Renal pelvis (tissue), 12 donors: ENCODE measurements at places on chromosomes 4 and X.

- no peak for DNase-seq
Observed at GRCh38 chr4:176307666-176307930, 12.2 kb upstream of the SPCS3 start.

DNA sequence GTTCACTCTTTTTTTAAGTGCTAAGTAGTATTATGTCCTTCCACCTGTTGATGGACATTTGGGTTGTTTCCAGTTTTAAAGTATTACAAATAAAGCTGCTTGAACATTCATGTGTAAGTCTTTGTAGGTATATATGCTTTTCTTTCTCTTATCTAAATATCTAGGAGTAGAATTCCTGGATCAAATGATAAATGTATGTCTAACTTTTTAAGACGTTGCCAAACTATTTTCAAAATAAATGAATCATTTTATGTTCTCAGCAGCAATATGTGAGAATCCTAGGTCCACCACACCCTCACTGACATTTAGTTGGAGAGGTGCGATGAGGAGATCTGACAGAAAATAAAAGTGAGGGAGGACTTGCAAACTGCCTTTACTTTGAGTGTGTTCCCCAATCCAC is 291.7 kb upstream of the UGT8 start:
- no peak for DNase-seq

DNA sequence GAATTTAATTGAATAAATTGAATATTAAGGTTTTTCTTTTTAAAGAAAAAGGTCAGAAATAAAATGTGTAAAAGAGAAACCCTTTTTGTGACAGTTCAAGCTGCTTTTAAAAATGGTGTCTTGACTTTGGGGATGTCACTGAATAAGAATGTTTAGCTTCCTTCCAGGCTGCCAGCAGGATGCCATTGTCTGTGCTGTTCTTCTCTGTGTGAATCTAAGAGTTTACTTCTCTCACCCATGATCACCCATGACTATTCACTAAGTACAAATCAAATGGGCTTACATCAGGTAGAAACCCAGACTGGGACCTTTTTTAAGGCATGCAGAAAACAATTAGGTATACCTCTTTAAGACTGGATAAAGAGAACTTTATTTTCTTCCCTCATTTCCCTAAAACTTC is 115.3 kb downstream of the DACH2 start:
- DNase-seq: no peak

DNA sequence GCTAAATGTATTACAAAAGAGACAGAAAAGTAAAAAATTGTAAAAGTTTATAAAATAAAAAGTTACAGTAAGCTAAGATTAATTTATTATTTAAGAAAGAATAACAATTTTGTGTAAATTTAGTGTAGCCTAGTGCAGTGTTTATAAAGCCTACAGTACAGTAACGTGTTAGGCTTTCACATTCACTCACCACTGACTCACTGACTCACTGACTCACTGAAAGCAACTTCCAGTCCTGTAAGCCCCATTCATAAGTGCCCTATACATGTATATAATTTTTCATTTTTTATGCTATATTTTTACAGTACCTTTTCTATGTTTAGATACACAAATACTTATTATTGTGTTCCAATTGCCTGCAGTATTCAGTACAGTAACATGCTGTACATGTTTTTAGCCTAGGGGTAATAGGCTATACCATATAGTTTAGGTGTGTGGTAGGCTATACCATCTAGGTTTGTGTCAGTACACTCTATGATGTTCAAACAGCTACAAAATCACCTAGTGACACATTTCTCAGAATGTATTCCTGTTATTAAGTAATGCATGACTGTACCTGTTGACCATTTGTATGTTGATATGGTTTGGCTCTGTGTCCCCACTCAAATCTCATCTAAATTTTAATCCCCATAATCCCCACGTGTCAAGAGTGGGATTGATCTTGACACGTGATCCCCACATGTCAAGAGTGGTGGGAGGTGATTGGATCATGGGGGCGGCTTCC is 57.9 kb downstream of the CFAP299 start:
- no peak for DNase-seq

- no peak for DNase-seq
Observed at GRCh38 chr4:76747563-76747962, 150.4 kb downstream of the SOWAHB start.

DNA sequence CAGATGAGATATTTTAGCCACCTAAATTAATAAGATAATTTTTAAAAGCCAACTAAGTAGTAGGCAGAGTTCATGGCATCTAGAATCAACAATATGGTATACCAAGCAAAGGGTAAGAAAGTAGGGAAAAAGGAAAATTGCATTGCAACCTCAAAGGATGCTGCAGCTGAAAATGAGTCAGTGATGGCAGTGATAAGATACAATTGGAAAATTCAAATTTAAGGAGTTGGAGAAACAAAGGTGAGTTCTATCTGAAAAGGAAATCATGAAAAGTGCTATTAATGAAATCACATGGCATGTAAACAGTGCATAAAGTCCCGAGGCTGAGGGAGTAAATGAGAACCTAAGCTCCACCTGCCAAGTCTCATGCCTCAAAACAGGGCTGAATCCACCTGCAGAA is 33.9 kb downstream of the SHROOM4 start:
- DNase-seq: no peak

GRCh38 chr4:27791640-27792039 is 931.0 kb downstream of the STIM2 start:
- DNase-seq: no peak

- no peak for DNase-seq
Observed at GRCh38 chr4:123579961-123580360, 183.4 kb downstream of the SPRY1 start.

GRCh38 chrX:31854716-31855115 is 782.9 kb upstream of the FTHL17 start:
- DNase-seq: no peak

- peak; percentile 63 for DNase-seq
Observed at GRCh38 chr4:74884266-74884665, 48.6 kb upstream of the PARM1 start.

DNA sequence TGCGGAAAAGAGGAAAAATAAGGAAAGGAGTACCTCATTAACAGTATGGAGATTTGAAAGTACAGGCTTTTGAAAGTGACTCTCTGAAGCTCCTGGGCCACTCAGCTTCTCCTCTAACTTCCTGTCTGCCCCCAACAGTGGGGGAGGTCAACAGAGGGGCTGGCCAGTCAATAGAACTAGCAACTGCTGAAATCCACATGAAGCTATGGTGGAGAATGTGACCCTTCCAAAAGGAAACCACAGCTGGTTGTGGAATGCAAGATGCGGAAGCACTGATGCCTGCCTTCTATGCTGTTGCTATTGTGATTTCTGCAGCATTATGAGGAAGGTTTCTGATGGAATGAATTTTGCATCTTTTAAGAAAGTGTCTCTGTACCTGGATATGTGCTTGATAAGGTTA is 2.4 kb downstream of the CORIN start:
- DNase-seq: no peak

GRCh38 chr4:123877551-123877950 is 481.0 kb downstream of the SPRY1 start:
- DNase-seq: no peak

- DNase-seq: no peak
Observed at GRCh38 chrX:19991350-19991718, 473 bp upstream of the BCLAF3 start.

DNA sequence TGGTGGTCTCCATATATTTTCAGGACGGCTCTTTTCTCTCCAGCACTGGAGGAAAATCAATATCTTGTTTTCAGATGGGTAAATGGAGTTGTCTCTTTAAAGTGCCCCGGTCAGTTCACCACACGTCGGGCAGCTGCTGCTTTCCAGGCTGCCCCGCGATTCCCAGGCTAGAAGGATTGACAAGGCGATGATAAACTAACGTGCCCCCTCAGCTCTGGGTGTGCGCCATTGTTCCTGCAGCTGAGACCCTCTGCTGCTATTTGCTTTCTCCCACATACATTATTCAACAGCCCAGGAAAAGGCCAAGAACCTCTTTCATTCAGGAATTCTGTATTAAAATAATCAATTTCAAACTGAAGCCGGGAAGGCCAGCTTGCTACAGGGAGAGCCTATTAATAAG is 254.5 kb downstream of the SOX3 start:
- no peak for DNase-seq

GRCh38 chr4:122703868-122704267 is 28.6 kb upstream of the BBS12 start:
- no peak for DNase-seq

GRCh38 chrX:17878028-17878670 is 17.1 kb upstream of the RAI2 start:
- DNase-seq: no peak

GRCh38 chrX:97234471-97235081 is 350.9 kb downstream of the RPA4 start:
- DNase-seq: no peak

DNA sequence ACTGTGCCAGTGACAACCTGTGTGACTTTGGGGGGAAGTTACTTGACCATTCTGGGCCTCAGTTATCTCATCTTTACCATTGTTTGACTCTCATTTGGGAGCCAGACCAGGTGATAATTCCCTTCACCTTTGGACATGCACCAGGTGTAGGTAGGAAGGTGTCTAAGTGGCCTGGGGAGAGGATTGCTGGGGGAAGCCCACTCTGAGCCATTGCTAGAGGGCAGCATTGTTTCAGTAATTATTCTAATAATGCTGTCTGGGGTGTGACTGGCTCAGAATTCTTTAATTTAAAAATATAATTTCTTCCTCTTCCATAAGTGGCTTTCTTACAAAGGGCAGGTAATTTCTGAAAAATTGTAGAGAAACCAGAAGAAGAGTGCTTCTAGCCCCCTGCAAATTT is 104.3 kb downstream of the RTL9 start:
- DNase-seq: no peak

GRCh38 chr4:66416425-66416824 is 746.1 kb upstream of the EPHA5 start:
- DNase-seq: no peak

DNA sequence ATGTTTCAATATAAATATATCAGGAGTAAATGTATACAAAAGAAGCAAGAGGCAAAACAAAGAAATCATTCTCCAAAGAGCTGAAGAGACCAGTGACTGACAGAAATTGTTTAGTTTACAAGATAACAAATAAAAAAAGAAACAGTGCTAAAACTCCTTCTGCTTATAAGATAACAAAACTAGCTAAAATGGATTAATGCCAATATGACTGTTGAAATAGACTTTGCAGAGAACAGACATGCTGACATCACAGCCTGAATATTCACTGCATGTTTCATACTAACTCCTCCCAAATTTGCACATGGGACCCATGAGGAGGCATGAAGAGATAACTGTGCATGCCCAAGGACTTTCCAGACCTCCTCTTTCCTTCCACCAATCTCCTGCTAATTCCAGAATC is 6.2 kb upstream of the GABRA4 start:
- no peak for DNase-seq

DNA sequence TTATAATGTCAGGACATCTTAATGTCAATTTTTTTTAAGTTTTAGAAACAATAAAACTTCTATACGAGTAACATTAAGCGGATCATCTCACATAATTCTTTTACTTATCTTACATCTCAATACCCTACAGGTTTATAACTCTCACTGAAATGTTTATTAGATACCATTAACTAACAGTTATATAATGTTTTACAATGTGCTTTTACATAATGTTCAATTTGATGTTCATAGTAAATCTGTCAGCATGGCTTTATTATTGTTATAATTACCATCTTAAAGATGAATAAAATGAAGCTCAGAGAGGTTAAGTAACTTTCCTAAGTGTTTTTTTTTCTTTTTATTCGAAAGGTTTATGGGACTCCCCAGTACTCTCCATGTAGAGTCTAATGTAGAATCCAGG is 33.9 kb upstream of the WDFY3 start:
- no peak for DNase-seq

DNA sequence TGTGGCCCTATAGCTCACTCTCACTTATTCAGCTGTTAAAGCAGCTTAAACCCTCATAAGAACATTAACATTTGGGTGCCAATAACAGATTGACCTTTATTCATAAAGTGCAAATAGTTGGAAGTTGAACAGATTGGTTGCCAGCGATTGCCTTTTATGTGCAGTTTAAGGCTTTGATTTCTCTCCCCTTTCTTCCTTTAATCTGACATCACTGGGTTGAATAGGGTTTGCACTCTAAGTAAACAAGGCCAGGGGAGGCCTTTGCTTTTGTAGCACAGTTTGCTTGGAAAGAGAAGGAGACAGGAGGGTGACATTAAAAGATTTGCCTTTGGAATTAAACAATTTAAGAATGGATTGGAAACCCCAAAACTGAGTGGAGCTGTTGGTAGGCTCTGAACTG is 114.3 kb downstream of the NKX6-1 start:
- DNase-seq: no peak

GRCh38 chr4:168880811-168881595 is 129.1 kb downstream of the CBR4 start:
- no peak for DNase-seq

DNA sequence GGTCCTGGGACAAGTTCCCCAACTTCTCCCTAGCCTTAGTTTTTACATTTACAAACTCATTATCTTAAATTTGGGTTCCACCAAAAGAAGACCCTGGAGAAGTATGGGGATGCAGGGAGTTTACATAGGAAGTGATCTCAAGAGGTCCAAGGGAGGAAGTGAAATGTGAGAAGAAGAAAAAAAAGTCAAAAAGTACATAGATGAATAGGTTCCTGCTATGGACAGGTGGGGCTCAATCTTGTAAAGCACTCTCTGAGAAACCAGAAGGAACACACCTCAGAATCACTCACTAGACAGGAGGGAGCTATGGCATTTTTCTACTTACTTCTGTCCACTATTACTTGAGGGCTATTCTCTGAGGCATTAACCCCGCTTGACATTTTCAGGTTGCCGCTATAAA is 56.6 kb downstream of the ARHGAP6 start:
- no peak for DNase-seq

DNA sequence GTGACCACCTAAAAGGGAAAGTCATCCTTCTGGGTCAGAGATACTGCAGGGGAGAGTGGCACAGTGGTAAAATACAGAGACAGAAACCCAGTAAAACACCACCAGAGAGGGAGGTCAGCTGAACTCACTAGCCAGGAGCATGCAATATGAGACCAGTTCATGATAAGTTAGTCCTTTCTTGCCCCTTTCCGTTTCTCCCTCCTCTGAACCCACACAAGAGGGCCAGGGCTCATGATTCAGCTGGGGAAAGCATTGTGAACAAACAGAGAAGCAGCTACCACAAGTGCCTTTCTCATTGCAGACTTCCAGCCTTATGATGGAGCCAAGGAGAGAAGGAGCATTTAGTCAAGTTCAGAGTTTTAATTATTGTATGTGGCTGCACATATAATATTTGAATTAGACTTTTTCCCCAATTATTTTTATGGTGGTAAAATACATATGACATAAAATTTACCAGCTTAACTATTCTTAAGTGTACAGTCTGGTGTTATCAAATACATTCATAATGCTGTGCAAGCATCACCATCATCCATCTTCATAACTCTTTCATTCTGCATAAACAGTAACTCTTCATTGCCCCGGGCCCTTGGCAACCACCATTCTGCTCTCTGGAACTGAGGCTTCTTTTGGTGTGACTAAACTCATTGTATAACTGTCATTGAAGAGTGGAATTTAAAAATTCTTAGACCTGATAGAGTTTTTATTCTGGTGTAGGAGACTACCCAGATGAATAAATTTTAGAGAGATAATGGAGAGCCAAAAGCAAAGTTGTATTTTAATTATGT is 114.6 kb downstream of the DDIT4L start:
- no peak for DNase-seq
